ENCODE measurements at places on chromosomes 6 and 20.
A peak's percentile ranks its signal among the peaks of the same experiment; 100 is the strongest.

GRCh38 chr6:129186988-129187387, 304.1 kb downstream of the LAMA2 start:
- DNase-seq, result no peak

- DNase-seq, result no peak
Observed at GRCh38 chr6:160388922-160389321, 40.7 kb downstream of the SLC22A3 start.

- no peak for DNase-seq
Observed at GRCh38 chr6:113219783-113220182, 637.4 kb upstream of the MARCKS start.

DNA sequence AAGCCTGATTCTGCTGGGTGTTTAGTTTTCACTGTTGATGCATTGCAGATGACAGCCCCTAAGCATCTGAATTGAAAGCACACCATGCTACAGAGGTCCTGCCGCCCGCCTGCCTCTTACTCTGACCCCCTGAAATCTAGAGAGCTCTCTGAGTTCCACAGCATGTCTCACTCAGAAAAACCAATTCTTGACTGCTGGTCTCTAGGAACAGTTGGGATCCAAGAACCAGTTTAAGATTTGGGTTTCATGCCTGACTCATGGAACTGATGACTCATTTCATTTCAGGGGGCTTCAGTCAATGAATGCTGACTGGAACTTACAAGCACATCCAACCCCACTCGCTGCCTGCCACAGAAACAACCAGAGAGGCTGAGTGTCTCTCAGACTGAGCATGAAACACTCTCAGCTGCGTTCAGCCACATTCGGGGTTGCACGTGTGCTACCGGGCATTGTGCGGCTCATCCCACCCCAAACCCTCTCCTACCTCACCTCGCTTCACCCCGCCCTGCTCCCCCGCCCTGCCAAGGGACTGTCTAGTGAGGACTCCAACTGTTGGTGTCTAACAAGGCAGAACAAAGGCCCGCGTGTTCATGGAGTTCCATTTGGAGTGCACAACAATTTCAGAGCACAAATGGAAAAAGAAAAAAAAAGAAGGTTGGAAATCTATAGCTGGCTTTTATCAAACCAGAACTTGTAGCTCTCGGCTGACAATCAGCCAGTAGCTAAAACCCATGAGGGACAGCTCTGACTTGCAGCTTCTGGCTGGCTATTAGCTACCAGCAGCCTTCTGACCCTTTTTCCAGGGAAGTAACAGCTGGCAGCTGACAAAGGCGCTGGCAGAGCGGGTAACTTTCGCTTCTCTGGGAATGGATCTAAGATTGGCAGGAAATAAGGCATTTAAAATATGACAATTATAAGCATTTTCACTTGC, 20.0 kb upstream of the TRAF3IP2 start:
- DNase-seq, result no peak

DNA sequence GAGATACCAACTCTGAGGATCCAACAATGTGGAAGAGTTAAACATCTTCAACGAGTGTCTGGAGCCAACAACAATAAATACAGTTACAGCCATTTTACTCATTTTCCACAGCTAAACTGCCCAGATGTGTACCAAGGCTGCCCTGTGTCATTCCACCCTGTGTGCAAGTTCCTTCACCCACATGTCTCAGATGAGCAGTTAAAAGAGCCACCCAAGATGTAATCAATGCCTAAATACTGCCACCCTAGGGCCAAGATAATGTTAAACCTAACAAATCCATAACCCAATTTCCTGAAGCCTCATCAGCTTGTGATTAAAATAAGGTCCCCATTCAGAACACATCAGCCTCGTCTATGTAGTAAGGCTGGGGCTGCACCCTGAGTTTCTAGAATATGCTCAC, 59.9 kb downstream of the GMDS start:
- no peak for DNase-seq

GRCh38 chr20:7841291-7841970, 98.8 kb downstream of the HAO1 start:
- DNase-seq, result no peak

- peak; percentile 17 for DNase-seq
Observed at GRCh38 chr6:14354919-14355572, 237.5 kb downstream of the CD83 start.
